ENCODE measurements at places on chromosomes 13 and 19.

- DNase-seq, result no peak
Observed at GRCh38 chr13:50446611-50447010, 396.9 kb downstream of the DLEU7 start.

- DNase-seq, result no peak
Observed at GRCh38 chr13:100811024-100811865, 136.7 kb upstream of the TMTC4 start.

- DNase-seq, result no peak
Observed at GRCh38 chr19:7744199-7744786, 3.0 kb downstream of the CD209 start.

- no peak for DNase-seq
Observed at GRCh38 chr19:2731181-2731995, 8.4 kb downstream of the SLC39A3 start.

DNA sequence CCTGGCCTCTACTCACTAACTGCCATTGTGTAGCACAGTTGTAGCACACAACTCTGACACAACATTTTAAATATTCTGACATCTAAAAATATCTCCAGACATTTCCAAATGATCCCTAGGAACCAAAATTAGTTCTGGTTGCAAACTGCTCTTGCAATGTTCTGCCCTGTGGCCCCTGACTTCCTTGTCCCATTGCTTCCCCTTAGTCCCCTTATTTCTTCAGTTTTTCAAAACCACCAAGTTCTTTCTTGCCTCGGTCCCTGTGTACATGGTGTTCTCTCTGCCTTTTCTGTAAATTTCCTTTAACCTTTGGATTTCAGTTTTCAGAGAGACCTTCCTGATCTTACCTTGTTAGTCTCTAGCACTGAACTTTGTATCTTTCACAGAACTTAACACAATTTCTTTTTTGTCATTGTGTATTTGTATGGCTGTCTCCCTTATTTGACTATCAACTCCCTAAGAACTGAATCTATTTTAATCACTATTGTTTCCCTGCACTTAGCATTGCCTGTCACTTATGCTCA is 87.6 kb upstream of the MLNR start:
- no peak for DNase-seq

- DNase-seq, result no peak
Observed at GRCh38 chr13:30148786-30149185, 158.6 kb downstream of the KATNAL1 start.

Measured in SW480 (cell line).